ENCODE measurements at places on chromosomes 16 and 17.
A peak's percentile ranks its signal among the peaks of the same experiment; 100 is the strongest.

DNA sequence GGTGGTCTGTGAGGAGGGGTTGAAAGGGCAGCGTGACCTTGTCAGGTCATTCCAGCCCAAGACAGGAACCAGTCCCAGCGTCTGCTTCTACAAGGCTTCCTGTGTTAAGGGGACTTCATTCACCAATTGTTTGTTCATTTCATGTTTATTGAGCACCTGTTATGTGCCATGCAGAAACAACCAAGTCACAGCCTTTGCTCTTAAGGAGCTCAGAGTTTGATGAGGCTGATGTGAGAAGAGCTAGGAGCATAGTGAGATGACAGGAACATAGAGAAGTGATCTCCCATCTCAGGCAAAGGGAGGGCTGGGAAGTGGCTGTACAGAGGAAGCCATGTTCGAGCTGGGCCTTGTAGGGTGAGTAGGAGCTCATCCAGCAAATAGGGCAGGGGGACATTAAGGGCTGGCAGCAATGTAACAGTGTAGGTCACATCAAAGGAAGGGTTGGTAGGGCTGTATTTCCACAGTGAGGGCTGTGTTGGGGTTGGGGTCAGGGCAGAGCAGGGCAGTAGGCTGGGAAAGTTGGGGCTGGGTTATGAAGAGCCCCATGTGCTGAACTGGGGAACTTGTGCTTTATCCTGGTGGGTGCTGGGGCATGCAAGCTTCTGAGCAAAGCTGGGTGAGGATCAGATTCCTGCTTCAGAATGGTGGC is 79.8 kb downstream of the ARHGAP23 start:
- no peak for DNase-seq

DNA sequence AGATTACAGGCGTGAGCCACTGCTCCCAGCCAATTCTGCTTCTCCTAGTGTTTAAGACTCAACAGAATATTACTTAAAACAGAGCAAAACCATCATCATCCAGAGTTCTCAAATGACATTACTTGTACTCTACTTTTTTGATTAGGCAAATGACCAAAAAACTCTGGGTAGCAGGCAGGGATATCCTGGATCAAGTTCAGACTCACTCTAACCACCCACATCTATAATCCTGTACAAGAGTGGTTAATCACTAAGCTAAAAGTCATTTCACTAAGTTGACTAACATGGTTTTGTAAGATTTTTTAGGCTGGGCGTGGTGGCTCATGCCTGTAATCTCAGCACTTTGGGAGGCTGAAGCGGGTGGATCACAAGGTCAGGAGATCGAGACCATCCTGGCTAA is 6.8 kb downstream of the NAE1 start:
- no peak for DNase-seq

GRCh38 chr16:57815987-57816745 is 13.9 kb upstream of the KIFC3 start:
- peak; percentile 71 for DNase-seq

DNA sequence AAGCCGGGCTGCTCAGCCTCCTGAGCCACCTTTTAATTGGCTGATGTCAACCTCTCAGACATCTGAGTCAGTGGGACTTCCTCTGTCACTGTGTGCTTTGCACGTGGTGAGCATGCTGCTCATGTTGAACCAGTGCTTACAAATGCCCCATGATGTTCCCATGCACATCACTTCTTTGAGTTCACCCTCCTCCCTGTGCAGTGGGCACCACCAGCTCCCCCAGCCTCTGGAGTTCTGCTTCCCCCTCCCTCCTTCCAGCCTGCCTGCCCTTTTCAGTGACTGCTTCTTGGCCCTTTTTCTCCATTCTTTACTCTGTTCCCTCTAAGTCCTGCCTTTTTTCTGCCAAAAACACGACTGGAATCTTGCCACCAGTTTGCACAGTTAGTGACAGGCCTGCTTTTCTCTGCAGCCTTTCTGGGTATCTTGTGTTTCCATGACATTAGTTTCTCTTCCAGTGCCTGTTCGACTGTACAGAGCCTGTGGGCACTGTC is 41.6 kb downstream of the USP10 start:
- DNase-seq: peak; percentile 87

GRCh38 chr16:75761108-75761507 is 34.8 kb upstream of the CPHXL start:
- DNase-seq: no peak

DNA sequence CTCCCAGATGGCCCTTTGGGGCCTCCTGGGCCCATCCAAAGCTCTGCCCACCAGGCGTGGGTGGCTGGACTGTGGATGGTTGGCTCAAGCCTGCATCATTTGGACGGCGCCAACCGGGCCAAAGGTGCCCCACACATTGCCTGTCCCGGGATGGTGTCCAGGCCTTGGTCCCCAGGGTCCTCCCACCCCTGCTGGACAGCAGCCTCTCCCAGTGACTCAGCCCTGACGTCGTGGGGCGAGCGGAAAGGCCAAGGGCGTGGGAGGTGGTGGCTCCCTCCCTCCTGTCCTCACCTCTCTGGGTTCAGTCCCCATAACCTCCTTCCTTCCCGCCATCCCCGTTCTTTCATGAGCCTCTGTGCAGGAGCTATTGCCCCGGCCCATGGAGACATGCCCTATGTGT is 42.1 kb upstream of the DLX4 start:
- no peak for DNase-seq

- no peak for DNase-seq
Measured at GRCh38 chr17:7840441-7840840, 6.4 kb downstream of the KDM6B start.

DNA sequence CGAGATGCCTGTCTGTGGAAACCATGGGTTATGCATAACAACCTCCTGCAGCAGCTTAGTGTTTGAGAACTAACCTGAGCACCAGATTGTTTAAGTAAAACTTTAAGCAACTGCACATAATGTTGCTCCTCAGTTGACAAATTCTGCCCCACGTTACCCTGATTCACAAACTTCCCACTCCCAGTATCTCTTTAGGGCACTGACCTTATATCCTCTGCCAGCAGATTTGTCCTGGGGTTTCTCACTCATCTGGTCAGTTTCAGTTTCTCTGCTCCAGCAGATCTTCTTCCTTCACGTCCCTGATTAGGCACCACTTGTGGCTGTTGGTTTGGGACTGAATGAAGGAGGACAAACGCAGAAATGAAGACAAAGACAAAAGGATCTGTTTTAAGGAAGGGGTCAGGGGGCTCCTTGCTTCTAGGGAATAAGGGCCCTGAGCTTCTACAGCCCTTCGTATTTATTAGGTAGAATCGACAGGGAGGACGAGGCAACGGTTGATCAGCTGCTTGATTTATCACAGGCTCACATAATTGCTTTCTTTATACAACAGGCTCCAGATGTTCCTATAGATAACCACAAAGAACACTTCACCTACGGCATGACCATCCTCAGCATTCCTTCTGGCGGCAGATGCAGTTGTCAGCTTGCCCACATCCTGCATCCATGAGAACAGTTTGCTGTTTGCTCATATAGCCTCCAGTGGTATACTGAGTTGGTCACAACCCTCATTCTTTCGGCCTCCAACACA is 13.5 kb upstream of the ZNF689 start:
- DNase-seq: no peak

GRCh38 chr17:54608634-54609155 is 292.0 kb upstream of the TOM1L1 start:
- DNase-seq: no peak

- no peak for DNase-seq
Measured at GRCh38 chr16:84044118-84044488, 1.5 kb upstream of the SLC38A8 start.

GRCh38 chr16:72837846-72838585 is 209.9 kb downstream of the ZFHX3 start:
- no peak for DNase-seq

GRCh38 chr17:45437465-45438283 is 5.0 kb upstream of the ARHGAP27 start:
- DNase-seq: no peak

DNA sequence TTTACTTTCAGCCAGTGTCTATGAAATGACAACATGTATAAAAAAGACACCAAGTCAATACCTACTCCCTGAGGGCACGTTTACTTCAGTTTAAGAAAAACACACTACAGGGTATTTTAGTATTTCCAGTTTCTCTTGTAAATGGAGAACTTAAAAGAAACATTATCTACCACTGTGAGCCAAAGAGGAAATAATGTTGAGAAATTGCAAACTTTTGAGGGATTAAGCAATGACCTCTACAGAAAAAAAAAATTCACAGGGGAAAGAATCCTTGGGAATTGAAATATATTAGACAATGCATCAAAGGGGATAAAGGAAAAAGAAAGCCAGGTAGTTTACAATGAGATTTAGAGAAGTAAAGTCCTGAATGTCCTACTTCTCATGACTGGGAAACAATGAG is 126.0 kb downstream of the KCNJ2 start:
- peak; percentile 62 for DNase-seq

GRCh38 chr16:80807906-80808305 is 3.5 kb upstream of the CDYL2 start:
- no peak for DNase-seq

GRCh38 chr16:49838441-49839016 is 17.4 kb downstream of the ZNF423 start:
- no peak for DNase-seq

DNA sequence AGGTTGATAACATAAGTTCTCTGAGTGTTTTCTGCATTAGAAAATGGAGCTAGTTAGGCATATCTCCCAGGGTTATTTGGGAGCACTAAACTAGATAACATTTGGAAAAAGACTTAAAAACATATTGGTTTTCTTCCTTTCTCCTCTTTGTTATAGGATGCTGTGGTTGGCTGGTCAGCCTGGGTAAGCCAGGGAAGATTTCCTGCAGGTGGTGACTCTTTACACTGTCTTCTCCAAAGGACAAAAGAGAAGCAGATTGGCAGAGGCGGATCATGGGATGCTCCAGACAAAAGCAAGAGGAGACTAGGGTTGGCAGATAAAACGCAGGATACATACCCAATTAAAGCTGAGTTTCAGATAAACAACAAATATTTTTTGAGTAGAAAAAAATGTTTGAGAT is 6.2 kb upstream of the CRYBA1 start:
- DNase-seq: no peak

GRCh38 chr16:55479430-55480140 is 587 bp downstream of the MMP2 start:
- DNase-seq: no peak

DNA sequence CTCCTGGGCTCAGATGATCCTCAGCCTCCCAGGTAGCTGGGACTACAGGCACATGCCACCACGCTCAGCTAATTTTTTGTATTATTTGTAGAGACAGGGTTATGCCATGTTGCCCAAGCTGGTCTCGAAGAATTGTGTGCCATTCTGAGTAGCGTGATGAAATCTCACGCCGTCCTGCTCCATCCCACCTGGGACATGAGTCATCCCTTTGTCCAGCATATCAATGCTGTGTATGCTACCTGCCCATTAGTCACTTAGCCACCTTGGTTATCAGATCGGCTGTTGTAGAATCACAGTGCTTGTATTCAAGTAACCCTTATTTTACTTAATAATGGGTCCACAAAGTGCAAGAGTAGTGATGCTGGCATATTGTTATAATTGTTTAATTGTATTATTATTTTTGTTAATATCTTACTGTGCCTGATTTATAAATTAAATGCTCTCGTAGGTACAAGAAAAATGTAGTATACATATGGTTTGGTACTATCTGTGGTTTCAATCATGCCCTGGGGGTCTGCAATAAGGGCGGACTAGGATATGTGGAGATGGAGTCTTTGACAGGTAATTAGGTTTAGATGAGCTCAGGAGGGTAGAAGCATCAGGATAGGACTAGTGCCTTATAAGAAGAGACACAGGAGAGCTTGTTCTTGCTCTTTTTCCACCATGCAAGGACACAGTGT is 26.6 kb upstream of the SLC13A2 start:
- no peak for DNase-seq

DNA sequence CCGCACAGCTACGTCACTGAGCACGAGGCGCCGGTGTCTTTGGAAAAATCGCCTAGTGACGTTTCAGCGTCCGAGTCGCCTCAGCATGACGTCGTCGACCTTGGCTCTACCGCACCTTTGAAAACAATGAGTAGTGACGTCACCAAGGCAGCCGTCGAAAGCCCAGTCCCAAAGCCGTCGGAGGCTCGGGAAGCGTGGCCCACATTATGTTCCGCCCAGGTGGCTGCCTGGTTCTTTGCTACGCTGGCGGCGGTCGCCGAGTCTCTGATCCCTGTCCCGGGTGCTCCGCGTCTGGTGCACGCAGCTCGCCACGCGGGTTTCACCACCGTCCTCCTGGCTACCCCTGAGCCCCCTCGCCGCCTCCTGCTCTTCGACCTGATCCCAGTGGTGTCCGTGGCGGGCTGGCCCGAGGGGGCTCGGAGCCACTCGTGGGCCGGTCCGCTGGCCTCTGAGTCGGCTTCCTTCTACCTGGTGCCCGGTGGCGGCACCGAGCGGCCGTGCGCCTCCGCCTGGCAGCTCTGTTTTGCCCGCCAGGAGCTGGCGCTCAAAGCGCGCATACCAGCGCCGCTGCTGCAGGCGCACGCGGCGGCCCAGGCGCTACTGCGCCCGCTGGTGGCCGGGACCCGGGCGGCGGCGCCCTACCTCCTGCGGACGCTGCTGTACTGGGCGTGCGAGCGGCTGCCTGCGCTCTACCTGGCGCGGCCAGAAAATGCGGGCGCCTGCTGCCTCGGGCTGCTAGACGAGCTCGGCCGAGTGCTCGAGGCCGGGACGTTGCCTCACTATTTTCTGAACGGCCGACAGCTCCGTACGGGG is 1.5 kb downstream of the TMEM102 start:
- peak; percentile 66 for DNase-seq

DNA sequence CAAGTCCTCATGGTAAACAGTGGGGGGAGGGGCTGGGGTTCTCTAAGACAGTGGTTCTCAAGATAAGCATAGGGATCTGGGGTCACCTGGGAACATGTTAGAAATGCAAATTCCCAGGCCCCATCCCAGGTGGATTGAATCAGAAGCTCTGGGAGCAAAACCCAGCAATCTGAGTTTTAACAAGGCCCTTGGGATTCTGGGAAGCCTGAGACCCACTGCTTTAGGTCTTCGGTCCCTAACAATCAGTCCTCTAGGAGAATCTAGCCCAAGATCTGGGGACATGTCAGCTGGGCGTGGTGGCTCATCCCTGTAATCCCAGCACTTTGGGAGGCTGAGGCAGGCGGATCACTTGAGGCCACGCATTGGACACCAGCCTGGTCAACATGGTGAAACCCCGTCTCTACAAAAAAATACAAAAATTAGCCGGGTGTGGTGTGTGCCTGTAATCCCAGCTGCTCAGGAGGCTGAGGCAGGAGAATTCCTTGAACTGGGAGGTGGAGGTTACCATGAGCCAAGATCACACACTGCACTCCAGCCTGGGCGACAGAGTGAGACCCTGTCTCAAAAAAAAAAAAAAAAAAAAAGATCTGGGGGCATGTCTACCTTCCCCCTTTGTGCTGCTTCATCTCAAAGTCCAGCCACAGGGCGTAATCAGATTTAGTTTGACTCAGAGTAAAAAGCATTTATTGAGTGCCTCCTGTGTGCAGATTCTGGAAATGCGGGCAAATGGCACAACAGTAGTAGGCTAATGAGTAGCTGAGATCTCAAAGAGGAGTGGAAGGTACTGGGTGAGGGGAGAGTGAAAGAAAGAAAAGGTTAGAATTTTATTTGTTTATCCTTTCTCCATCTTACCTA is 8.8 kb upstream of the NR1D1 start:
- no peak for DNase-seq
